Stimulated activated CD8-positive, alpha-beta memory T cell treated with anti-CD3 and anti-CD28 coated beads, Interleukin-4, amount 100 ng/mL, for 1 hour (primary cell): ENCODE measurements at places on chromosomes 2 and 18.

GRCh38 chr2:69380072-69380917 lies 6.7 kb downstream of the GFPT1 start:
- DNase-seq, result no peak

- no peak for DNase-seq
These were observed 16.1 kb downstream of the GAREM1 start for GRCh38 chr18:32454593-32454992.

GRCh38 chr2:232951891-232952290 lies 61.2 kb downstream of the NGEF start:
- DNase-seq, result no peak

GRCh38 chr2:21039979-21040467 lies 3.9 kb downstream of the APOB start:
- no peak for DNase-seq

DNA sequence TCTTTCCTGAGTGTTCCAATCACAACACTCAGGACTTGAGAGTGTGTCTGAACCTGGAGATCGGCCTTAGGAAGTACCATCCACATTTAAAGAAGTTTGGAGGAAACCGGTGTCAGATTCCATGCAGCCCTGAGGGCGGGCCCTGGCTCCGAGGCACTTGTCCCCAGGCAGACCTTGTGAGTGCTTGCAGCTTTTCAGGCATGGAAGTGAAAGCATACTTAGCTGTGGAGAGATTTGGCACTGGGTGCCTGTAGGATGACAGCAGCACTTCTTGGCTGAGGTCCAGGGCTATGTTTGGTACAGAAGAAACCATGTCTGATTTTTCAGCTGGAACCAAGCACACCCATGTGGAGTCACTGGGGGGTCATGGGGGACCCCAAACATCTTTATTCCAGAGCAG lies 230.8 kb downstream of the SEPTIN10 start:
- DNase-seq, result no peak

GRCh38 chr2:159096901-159097300 lies 128.5 kb downstream of the TANC1 start:
- no peak for DNase-seq

- DNase-seq, result no peak
These were observed 86.6 kb downstream of the DNER start for GRCh38 chr2:229627728-229628127.

- DNase-seq, result no peak
These were observed 13.2 kb upstream of the ATP6V1B1 start for GRCh38 chr2:70922235-70923234.

DNA sequence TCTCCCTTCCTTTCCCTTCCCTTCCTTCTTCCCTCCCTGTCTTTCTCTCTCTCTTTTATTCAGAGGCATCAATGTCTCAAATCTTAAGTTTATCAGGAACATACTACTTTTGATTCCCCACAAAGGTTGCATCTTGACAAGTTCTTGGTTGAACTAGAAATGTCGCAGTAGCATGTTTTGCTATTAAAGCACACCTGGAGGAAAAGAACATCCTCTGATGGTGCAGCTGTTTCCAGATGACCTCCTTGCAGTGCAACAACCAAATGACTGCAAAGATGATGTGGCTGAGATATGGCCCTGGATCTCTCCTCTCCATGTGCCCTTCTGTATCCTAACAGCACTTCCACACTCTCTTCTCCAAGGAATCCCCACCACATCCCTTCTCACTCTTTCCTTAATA lies 127.2 kb downstream of the SLC8A1 start:
- DNase-seq, result no peak

DNA sequence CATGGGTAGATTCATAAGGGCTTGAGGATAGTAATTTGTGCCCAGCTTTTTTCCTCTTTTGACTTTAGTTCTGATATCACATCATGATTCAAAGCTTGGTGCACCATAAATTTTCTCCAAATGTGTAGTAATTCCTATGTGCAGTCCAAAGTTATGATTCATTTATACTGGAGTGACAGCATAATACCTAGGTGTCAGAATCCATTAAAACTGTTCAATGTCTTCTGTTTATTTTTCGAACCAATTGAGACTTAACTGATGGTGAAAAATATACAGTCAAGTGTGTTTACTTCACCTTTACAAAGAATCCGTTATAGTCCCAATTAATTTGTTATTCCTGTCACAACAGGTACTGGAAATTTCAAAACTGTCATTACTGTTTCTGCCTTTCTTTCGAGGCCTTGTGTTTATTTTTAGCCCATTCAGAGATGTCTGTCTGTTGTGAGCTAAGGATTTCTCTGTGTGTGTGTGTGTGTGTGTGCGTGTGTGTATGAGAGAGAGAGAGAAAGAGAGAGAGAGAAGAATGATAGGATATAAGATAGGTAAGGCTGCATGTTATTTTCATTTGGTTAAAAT lies 389.7 kb upstream of the ATP5MC3 start:
- no peak for DNase-seq

DNA sequence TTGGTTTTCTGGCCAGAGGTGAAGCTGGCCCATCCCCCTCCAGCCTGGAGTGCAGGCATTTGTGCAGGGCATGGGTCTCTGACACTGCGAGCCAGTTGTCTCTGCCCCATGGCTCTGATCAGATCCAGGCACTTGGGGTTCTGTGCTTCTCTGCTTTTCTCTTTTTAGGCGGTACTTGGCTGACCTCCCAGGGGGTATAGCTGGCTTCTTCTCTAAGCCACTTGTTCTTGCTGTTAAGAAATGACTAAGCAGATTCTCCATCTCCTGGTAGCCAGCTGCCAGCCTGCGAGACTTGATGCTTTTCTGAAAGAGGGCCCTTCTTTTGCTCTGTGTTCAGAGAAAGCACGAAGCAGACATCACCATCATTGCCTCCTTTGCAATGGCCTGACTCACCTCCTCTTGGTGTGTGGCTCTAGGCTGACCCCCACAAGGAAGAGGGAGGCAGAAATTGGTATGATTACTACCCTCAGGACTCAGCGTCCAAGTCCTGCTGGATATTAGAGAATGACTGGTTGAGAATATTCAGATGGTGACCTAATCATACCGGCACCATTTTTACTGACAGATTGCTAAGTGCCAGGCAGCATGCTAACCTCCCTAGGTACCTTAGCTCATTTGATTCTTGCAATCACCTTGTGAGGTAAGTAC lies 32.7 kb downstream of the TNP1 start:
- no peak for DNase-seq

DNA sequence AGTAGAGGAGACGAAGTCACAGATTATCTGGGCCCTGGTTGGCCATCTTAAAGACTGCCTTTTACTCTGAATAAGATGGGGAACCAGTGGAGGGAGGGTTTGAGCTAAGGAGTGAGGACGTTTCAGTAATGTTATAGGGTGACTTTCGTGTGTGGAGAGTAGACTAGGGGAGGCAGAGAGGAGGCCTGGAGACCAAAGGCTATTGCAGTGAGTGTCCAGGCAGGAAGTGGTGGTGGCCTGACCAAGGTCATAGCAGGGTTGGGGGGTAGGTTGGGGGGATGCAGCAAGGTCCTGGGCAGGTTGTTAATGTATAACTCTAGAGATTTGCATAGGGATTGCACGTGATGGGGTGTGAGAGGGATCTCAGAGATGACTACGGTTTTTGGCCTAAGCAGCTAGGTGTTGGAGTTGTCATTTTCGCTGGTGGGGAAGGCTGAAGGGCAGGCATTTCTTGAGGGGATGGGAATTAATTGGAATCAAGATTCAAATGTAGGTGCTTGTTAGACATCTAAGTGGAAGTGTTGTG lies 4.9 kb downstream of the CEP192 start:
- DNase-seq, result no peak

DNA sequence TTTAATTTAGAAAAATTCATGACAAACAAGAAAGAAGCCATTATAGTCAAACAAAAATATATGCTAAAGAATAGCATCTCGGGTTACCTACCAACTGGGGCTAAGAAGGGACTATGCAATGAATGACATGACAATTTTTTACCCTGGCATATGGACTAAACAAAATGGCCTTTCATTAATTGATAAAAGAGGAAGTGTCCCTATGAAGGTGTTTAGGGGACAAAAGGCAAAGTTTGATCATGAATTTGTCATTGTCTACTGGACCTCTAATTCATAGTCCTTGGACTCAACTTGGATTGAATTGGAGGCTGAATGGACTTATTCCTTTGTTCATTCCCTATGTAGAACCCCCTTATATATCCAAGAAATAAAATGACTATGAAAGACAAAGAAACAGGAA lies 12.7 kb downstream of the MAIP1 start:
- DNase-seq, result no peak

GRCh38 chr2:56167616-56168562 lies 15.9 kb upstream of the CCDC85A start:
- DNase-seq, result no peak

GRCh38 chr2:10095175-10095574 lies 15.0 kb upstream of the CYS1 start:
- DNase-seq, result no peak

GRCh38 chr2:160156665-160157064 lies 43.4 kb downstream of the ITGB6 start:
- no peak for DNase-seq

GRCh38 chr18:9708057-9708433 lies at the start of gene RAB31:
TSS of gene RAB31 (plus strand) at chr18:9708301. CDS start at chr18:9708406, 105 bp downstream.
- DNase-seq, result no peak

DNA sequence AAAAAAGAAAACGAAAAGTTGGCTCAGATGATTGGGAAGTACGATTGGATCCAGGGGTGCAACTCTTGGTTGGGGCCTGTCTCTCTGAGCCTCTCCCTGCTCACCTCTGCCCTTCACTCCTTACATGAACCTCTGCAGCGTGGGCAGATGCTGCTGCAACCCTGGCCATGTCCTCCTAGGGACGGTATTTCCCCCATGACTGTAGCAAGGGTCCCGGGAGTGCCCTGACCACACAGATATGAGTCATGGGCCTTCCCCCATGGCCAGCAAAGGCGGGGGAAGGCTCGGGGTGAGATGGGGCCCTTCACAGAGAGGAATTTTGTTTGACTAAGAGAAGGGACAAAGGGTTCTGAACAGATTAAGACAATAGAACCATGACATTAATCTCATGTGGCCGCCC lies 129.0 kb downstream of the NCK2 start:
- DNase-seq, result no peak

DNA sequence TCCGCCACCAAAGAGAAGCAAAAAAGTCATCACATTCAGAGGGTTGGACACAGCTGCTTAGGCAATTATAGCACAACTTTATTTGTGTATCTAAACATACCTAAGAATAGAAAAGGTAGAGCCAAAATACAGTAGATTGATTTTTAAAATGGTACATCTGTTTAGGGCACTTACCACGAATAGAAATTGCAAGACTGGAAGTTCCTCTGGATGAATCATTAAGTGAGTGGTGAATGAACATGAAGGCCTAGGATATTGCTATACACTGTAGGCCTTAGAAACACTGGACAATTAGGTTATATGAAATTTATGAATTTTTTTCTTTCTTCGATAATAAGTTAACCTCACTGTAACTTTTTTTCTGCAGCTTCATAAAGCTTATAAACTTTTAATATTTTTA lies 687.0 kb downstream of the BCL11A start:
- DNase-seq, result no peak

DNA sequence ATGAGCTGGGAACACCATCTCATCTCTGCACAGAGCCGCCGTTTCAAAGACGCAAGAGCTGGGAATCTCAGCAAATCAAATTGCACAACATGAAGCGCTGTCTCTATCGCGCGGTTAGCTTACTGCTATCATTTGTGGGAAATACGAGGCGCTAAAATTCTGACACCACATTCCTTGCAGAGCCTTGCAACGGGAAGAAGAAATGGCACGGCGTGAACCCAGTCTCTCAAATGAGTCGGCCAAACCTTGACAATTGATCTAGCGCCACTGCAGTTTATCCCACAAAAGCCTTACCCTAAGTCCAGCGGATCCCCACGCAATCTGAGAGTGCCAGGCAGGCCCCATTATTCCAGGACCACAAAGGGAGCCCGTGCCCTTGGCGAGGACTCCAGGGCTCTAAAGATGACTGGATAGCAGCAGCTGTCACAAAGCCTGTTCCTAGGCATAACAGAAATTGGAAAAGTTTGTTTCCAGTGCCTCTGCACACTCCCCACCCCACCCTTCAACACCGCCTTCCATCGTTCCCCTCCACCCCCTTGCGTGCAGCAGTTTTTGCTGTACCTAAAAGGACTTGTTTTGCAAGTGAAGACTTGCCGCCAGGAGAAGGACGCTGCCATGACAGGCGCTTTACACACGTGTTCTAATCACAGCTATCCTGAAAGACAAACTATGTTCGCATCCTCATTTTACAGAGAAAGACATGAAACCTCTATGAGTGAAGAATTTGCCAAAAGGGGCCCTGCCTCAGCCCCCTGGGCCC lies 252.4 kb downstream of the EIPR1 start:
- DNase-seq, result no peak

GRCh38 chr2:141482697-141483096 lies 648.1 kb downstream of the LRP1B start:
- DNase-seq, result no peak

GRCh38 chr2:16409006-16409390 lies 256.6 kb downstream of the CYRIA start:
- DNase-seq, result no peak

DNA sequence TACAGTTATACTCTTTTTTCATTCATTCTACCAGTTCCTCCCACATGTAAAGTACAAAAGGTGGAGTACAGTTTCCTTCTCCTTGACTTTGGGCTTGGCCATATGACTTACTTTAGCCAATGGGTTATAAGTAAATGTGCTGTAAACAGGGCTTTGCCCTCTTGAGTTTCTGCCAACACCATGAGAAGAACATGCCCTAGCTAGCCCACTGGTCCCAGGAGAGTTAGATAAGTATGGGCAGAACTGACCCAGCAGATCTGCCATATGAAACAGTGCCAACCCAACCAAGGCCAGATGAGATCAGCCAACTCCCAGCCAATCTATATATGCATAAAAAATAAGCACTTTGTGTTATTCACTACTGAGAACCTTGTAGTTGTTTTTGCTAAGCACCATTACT lies 25.5 kb downstream of the ZC3H8 start:
- no peak for DNase-seq

DNA sequence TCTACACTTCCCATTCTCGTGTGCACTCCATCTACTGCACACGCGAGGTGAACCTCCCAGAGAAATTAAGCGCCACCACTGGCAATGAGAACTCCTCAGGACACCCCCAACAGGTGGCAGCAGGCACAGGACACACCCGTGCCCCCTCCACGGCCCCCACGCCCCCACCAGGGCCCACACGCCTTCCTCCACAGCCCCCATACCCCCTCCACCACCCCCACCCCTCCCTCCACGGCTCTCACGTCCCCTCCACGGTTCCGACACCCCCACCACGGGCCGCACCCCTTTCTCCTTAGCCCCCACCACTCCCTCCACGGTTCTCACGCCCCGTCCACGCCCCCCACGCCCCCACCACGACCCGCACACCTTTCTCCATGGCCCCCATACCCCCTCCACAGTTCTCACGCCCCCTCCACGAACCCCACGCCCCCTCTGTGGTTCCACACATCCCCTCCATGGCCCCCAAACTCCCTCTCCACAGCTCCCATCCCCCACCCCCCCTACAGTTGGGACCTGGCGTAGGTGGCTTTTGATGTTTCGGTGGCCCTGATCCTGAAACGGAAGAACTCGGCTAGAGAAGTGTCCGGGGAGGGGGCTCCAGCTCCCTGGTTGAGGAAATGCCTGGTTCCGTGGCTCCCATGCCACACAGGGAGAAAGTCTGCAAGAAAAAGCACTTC lies 110.8 kb downstream of the ZNF516 start:
- DNase-seq, result no peak
